ENCODE measurements at places on chromosomes 1 and 21.

GRCh38 chr1:18569251-18569650, 61.4 kb upstream of the PAX7 start:
- DNase-seq: no peak

DNA sequence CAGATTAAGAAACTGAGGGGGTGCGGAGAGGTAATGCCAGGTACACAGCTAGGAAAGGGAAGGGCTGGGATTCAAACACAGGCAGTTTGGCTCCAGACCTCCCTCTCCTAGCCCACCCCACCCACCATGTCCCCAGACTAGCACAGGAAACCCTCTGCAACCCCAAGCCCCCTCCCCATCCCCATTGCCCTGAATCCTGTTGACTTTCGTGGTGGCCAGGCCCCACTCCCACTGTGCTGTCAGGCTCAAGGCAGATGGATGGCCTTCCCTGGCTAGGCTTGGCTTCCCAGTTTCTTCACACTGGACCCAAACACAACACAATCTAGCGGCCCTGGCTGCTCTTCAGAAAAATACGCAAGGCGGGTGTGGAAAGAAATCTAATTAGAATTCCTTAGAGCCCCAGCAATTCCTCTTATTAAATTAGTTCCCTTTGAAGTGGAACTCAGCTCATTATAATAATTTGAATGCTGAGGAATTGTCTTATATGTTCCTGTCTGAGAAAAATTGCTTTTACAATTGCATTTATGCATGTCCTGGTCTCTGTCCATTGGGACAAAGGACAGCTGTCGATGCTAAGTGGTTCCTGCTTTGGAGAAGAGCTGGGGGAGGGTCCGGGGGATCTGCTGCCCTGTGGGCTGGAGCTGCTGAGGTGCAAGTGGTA, 97.4 kb downstream of the SYF2 start:
- DNase-seq: no peak

DNA sequence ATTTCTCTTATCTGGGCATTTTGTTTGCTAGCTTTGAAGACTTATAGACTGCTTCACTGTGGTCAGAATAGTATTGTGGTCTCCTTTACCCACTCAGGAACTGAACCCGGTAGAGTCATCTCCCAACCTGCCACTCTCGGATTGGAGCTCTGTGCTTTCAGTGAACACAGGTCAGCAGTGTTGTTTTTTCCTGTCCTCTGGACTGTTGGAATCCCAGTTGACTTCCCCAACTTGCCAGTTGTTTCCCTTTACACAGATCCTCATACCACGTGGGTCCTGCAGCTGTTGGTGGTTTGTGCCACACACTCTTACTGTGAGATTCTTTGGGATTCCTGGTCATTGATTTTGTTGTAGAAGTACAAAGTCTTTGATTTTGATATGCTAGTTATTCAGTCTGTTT, 214.1 kb downstream of the DYRK1A start:
- no peak for DNase-seq

GRCh38 chr1:87938631-87939030, 610.0 kb downstream of the LMO4 start:
- DNase-seq: no peak

DNA sequence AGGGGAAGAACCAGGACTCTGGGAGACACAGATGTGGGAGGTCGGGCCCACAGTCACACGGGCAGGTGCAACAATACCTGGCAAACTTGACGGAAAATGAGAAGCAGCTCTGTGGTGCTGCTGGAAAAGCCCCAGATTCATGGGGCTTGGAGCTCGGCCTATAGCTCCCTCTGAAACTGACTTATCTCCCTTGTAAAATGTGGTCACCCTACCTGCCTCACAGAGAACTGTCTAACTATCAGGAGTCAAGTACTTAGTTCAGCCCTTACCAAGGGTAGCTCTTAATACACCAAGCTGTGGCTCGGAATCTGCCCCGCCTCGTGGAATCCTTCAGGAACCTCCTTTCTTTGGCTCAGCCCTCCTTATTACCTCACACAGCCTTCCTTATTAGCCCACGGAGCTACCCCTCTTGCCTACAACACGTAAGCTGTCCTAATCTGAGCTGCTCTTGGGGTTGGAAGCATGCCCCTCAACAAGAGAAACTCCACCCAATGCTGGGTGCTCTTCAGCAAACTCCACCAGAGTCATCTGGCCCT, 68.9 kb downstream of the MRPL37 start:
- no peak for DNase-seq

DNA sequence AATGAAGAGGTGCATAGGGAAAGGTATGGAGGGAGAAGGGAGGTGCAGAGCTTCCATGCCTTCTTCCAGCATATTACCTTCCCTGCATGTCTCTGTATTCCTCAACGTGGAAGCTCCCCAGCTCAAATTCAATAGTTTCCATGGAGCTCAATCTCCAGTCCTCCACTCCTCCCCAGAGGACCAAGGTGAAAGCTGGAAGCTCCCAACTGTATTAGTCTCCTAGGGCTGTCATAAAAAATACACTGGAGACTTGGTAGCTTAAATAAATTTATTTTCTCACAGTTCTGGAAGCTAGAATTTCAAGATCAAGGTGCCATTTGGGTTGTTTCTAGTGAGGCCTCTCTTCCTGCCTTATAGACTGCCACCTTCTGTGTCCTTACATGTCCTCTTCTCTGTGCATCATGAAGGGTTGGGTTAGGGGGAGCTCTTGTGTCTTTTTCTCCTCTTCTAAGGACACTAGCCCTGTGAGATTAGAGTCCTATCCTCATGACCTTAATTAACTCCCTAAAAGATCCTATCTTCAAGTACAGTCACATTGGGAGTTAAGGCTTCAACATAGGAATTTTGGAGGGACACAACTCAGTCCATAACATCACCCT, 21.9 kb upstream of the RABGGTB start:
- DNase-seq: peak; percentile 32

DNA sequence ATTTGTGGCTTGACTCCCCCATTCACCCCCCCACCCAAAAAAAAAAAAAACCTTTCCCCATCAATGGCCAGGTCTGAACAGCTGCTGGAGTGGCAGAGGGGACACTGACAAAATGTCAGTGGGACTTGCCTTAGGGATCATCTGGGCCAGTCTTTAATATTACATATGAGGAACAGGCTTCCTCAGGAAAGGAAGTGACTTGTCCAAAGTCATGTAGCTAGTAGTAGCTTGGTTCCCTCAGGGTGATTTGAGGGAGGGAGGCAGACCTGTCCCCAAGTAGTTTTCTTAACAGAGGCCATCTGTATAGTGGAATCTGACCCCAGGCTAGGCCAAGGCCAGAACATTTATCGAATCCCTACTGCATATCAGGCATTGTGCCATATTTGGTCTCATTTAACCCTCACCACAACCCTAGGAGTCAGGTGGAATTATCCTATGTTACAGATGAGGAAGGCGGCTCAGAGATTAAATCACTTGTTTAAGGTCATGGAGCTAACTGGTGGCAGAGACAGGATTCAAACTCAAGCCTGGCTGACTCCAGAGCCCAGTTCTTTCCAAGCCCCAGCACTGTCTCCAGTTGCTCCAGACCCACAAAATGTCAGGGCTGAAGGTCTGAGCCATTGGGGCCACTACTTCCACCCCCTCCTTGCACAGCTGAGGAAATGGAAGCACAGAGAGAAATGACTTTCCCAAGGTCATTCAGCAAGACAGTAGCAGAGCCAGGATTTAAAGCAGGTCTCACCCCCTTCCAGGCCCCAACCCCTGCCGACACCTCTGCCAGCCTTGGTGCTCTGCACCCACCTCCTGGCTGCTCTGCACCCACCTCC, 10.4 kb downstream of the ZBTB7B start:
- DNase-seq: peak; percentile 57

DNA sequence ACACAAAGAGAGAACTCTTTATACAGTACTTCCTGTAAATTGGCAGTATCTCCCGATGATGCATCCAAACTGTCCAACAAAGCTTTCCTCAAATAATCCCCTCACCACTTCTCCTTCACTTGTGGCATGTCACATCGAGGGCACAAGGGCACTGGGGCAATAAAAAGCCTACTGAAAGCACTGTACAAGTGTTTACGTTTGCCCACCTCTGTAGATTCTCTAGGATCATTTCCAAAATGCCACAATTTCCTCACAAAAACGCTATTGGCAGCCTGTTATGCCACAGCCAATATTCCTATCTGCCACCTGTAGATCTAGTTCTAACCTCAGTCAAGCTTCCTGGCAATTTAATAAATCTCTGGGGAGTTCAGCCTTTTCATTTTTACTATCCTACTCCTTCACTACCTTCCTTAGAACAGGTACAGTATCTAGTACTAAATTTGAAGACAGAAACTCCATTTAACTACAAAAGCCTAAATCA, 39.9 kb downstream of the HNRNPR start:
- no peak for DNase-seq

GRCh38 chr1:21052034-21052433, 124.7 kb downstream of the EIF4G3 start:
- no peak for DNase-seq

DNA sequence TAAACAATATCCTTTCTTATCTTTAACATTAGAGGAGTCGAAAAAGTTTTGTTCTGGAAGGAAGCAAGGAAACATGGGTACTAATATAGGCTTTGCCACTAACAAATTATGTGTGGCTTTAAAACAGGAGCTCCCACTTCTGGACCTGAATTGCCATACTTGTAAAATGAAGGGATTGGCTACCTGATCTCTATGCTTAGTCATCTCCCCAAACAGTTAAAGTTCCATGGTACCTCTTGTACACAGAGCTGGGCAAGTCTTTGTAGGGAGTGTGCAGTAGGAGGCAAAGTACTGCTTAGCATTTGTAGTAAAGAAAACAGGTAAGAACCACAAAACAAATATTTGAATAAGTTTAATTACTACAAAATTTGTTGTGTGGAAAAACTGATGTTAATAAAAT, 81.3 kb downstream of the MAST2 start:
- DNase-seq: no peak

DNA sequence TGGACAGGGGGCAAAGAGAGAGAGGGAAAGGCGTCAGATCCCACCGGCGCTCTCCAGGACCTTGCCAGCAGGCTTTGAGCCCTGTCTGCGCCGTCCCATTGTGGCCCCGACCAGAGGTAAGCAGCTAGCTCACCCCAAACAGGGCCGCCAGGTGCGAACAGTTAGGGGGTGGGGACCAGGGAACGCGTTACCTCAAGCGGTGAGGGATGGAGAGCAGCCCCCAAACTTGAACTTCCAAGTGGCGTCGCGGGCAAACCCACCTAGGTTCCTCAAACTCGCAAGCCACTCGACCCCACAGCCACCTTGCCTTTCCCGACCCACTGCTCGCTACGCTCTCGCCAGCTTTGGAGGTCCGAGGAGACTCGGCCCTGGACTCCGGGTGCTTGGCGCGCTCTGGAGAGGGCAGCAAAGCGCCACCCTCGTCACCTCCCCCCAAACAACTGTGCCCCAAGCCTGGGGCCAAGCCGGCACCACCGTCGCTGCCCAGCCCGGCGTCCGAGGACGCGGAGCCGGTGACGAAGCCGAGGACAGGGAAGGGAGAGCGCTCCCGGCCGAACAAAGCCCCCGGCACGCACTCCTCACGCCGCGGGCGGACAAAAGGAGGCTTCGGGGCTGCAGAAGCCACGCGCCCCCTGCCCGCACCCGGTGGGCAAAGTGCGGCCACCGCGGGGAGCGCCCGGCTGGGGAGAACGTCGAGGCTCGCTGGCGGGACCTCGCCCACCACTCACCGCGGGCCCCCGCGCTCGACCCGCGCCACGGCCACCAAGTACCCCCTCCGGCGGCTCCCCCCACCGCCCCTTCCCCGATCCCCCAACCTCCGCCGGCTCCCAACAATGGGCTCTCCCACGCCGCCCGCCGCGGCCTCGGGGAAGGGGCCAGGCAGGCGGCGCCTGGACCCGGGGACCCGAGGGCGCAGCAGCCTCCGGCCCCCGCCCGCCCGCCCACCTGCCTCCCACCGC, 976 bp downstream of the SSBP3 start:
- DNase-seq: no peak

GRCh38 chr1:224219612-224220059, 36.6 kb downstream of the DEGS1 start:
- no peak for DNase-seq

DNA sequence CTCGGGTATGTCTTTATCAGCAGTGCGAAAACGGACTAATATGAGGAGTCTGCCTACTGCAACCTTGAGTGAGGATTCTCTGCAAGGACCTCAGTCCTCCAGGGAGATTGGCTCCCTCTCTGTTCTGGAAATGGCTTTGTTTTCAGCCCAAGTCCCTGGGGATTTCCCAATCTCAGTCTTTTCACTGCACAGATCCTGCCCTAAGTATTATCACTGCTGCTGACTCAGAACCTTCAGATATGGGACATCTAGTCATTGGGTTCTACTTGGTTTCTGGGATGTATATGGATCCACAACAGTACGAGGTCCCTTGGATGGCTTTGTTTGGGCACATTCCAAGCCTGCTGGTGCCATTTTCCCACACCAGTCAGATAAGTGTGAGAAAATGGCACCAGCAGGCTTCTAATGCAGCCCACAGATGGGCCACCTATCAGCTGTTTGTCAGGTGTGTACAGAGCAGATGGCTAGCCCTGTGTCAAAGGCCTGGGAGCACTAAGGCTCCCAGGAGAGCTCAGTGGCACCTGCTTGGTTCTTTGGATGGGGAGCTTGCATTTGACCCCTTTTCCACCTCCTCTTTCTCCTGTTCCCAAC, 27.4 kb downstream of the ELF3 start:
- DNase-seq: no peak

GRCh38 chr1:7424352-7424890, 346.7 kb upstream of the VAMP3 start:
- DNase-seq: no peak

DNA sequence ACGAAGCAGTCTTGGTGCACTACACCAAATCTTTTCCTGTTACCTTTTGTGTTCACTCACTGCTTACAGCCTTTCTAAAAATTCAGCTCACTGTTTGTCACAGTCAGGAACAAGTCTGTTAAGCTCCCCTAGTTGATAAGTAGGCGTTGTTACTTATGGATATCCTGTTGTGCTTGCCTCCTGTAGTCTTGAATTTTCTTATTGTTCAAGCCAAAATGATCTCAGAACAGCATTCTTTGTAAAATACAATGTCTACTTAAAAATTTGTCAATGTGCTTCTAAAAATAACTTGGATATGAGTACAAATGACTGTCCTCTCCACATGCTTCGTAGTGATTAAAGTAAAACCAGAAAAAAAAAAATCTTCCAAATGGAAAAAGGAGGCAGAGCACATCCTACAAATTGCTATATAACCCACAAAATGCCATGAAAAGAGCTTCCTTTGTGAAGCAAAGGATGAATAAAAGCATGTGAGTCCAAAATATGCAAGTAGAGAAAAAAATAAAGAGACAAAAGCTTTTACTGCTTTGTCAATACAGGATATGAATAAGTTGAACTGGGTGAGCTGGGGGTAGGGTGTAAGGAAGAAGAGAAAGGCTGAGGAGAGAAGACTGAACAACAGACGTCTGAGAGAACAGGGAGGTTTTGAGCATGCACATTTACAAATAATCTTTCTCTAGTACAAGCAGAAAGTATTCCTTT, 228.9 kb upstream of the ADGRL4 start:
- DNase-seq: no peak

GRCh38 chr21:28794371-28794851, 198.3 kb downstream of the LTN1 start:
- DNase-seq: no peak

DNA sequence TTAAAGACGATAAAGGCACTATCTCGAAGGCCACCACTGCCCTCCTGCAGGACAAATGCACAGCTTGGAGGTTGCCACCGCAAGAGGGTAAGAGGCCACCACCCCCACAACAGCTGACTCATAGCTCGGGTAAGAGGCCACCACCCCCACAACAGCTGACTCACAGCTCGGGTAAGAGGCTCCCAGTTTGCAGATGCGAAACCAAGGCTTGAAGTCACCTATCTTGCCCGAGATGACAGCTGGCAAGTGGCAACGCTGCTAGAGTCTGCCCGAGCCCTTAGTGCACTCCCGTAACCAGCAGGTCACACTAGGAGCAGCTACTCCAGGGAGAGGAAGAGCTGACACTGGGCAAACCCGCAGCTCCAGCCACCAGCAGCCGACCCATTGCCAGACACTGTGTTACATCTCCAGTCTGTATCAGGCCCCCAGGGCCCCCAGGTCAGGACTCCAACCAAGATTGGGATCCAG, 17.1 kb upstream of the SPSB1 start:
- peak; percentile 91 for DNase-seq

Measured in hematopoietic multipotent progenitor cell treated with erythropoietin and hydrocortisone succinate and interleukin-3 and kit ligand, for 8 days (in vitro differentiated cells).